ENCODE measurements at places on chromosomes 12 and 14.

GRCh38 chr12:79717006-79717405 lies 26.2 kb upstream of the PAWR start:
- DNase-seq = no peak

DNA sequence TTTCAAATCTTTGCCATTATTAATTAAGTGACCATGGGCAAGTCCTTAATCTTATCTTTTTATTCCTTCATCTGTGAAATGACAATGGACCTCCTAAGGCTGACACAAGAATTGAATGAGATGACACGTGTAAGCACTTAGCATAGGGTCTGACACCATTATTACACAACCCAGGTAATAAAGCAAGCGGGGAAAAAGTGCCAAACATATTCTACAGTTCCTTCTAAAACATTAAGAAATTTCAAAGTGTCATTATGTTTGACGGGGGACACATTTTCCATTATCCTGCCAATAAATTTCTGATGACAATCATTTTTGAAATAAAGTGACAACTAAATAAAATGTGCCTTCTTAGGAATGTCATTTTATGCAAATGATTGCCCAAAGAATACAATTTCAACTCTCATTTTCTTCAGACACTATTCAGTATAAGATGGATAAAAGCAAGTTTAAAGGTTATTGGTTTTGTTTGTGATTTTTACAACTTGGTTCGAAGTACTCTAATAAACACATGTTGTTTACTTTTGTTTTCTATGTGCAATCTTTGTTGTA lies 3.0 kb downstream of the ANKS1B start:
- DNase-seq = no peak

- DNase-seq = no peak
These were observed 27.0 kb downstream of the BTBD7 start for GRCh38 chr14:93305725-93306418.

DNA sequence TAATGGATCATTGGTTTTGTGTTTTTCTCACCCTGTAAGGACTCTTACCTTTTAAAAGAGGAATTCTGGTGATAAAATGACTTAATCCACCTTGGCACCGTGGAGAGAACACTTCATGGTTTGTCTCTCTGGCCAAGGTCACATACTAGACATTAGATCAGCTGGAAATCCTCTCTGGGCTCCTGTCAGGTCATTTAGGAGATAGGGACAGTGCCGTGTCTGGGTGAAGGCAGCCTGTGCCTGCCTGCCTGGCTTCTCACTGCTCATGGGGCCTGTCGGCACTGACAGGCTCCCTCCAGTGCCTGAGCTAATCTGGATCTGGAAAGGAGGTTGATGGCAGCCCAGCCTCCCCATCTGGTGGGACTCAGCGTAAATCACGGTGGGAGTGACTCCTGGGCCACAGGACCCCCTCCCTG lies 5.7 kb downstream of the CRADD start:
- DNase-seq = no peak

GRCh38 chr14:103518422-103519042 lies 4.1 kb downstream of the CKB start:
- peak; percentile 63 for DNase-seq

All from hippocampal formation (tissue), 2 donors.